Cerebellar nuclear complex (tissue), 1 donor: ENCODE measurements at places on chromosomes 7 and 10.

- no peak for DNase-seq
Observed at GRCh38 chr7:414681-415560, 104.7 kb downstream of the PDGFA start.

GRCh38 chr10:121527690-121528089 is 70.6 kb downstream of the FGFR2 start:
- DNase-seq = no peak

DNA sequence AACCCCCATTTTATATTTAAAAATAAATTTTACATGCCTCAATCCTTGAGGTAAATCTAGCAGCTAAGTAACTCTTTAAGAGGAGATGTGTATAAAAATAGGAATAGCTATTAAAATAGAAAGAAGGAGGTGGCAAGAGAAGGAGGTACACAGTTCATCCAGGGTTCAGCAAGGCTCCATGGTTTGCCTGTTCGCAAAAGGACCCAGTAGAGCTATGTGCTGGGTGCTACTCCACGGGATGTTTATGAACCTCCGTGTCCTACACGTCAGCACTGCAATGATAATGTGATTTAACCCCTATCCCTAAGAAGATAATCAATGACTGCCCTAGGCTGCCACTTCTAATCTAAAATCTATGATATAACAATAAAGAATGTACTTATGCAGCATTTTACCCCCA is 926 bp upstream of the DENND11 start:
- DNase-seq = no peak

GRCh38 chr7:110386913-110387312 is 704.0 kb upstream of the LRRN3 start:
- no peak for DNase-seq

DNA sequence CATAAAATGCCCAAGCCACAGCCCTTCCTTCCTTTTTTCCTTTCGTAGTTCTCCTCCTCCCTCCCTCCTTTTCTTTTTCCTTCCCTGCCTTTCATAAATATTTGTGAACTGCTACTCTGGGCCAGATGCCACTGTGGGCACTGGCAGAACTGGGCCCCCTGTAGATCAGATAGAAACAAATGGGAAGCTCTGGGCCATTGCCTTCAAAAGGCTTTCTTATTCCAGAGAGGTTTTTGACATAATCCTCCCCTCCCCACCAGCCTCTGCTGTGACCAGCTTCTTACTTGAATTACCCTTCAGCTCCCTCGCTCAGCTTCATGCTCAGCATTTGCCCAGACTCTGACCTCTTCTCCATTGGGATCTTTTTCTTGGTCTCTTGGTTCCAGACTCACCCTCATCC is 886.8 kb downstream of the LRMDA start:
- no peak for DNase-seq

DNA sequence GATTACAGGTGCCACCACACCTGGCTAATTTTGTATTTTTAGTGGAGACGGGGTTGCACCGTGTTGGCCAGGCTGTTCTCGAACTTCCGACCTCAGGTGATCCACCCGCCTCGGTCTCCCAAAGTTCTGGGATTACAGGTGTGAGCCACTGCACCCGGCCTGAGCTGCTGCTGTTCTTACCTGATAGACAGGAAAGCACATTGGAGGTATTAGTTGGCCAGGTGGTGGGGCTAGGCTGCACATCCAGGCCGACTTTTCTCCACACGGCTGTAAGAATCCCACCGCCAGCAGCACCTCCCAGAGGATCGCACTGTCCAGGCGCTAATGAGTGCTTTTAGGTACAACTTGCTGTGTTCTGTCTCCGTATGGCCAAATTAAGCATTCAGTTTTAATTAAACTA is 112.6 kb downstream of the WDR37 start:
- no peak for DNase-seq

DNA sequence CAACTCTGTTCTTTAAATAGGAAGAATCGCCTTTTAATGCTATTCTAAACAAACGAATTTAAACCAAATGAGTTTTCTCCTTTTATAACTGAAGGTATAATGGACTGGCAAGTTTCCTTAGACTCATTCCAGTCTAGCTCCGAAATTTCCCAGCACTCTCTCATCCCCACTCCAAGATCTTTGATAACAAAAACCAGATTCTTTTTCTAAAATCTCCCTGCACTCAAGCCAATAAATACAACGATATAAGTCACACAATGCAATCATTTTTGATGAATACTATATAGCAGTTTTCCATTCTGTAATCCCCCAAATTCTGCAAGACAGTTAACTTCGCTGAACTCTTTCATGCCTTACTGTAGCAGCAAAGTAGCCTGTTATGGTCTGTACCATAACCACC is 1.9 kb downstream of the OGA start:
- no peak for DNase-seq

GRCh38 chr7:123410273-123410904 is 124.0 kb downstream of the IQUB start:
- DNase-seq = no peak

GRCh38 chr7:154387252-154387651 is 335.1 kb downstream of the DPP6 start:
- no peak for DNase-seq

DNA sequence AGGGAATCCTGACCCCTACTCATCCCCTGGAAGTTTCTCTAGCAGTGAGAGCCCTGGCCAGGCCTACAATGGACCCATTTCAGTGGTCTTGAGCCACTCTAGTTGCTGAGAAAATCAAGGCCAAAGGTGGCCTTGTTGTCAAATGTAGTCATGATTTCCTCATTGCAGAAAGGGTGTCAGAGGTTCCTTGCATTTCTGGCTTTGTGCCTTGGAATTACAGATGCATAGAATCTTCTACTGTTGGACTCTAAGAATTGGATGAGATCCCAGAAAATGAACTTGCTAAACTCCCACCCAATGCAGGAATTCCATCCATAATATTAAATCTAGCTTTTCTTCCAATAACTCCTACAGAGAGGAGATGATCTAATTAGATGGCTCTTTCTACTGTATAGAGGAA is 12.2 kb downstream of the CPA2 start:
- no peak for DNase-seq

- DNase-seq = no peak
Observed at GRCh38 chr7:44796034-44796503, 412 bp upstream of the PPIA start.

DNA sequence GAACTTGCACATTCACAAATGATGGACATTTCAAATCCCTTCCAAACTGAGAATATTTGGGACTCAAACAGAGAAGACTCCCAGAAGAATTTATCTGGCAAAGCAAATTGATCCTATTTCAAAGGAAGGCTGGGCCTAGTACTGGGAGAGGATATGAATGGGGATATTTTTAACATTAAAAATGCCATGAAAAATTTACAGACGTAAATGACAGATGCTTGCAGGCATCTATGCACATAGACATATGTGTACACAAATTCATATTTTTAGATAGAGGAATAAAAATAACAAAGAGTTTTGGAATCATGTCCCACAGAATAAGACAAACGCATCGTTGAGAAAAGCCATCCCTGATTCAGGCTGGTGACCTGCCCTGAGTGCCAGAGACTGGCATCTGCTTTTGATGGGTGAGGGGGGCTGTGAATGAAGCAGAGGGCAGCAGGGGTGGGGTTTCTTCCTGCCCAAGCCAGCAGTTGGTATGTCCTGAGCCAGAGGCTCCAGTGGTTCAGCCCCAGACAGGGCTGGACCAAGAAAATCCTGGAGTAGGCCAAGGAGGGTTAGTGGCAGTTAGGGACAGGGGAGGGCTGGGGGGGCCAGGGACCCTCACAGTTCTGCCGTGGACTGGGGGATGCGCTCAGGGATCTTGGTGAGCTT is 138.5 kb downstream of the SLIT1 start:
- no peak for DNase-seq

- no peak for DNase-seq
Observed at GRCh38 chr7:33698692-33699128, 206.6 kb upstream of the BMPER start.

GRCh38 chr10:103429647-103430046 is 22.5 kb downstream of the CALHM2 start:
- no peak for DNase-seq

DNA sequence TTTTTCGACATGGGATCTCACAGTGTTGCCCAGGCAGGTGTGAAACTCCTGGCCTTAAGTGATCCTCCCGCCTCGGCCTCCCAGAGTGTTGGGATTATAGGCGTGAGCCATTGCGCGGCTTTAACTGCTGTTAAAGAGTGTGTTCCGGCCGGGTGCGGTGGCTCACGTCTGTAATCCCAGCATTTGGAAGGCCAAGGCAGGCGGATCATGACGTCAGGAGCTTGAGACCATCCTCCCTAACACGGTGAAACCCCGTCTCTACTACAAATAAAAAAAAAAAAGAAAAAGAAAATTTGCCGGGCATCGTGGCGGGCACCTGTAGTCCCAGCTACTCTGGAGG is 1.1 kb downstream of the RABGEF1 start:
- DNase-seq = no peak

DNA sequence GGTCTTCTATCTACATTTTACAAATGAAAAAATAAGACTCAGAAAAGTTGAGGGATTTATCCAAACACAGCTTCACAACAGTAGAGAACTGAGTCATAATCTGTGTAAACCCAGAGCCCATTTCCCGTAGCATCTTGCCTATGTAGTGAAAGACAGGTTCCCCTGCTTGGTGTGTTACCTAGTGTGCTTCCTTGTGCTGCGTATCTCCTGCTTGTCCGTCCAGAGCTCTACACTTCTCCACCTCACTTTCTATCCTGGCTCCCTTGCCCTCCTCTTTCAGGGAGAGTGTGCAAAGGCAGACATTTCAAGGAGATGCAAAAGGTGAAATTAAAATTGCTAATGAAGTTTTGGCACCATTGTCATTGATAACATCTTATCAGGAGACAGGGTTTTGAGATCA is 1.4 kb upstream of the ASNS start:
- DNase-seq = no peak

GRCh38 chr10:49744924-49745605 is 17.1 kb downstream of the OGDHL start:
- no peak for DNase-seq

DNA sequence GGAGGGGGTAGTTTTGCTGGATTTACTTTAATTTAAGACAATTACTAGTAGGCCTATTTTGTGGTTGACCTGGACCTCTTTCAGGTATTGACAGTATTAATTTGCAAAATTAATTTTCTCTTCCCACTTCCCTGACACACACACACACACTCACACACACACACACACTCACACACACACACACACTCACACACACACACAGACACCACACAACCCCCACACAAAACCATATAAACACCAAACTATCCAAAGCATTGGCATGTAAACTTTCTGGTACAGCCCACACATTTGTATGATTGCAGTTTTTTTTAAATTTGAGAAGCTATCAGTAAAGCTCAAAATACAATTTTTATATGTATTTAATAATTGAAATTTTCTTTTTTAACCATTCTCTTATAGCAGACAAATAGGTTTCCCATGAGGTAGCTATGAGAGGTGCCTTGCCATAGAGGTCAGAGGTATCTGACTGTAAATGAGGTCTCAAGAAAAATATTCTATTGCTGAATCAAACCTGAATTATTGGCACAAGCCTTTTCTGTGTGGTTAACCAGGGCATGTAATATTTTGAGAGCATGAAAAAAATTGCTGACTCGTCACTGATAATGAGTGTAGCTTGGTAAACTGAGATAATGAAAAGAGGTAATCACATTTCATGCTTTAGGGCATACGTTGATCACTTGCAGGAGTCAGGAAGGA is 306.5 kb downstream of the GATA3 start:
- DNase-seq = no peak

DNA sequence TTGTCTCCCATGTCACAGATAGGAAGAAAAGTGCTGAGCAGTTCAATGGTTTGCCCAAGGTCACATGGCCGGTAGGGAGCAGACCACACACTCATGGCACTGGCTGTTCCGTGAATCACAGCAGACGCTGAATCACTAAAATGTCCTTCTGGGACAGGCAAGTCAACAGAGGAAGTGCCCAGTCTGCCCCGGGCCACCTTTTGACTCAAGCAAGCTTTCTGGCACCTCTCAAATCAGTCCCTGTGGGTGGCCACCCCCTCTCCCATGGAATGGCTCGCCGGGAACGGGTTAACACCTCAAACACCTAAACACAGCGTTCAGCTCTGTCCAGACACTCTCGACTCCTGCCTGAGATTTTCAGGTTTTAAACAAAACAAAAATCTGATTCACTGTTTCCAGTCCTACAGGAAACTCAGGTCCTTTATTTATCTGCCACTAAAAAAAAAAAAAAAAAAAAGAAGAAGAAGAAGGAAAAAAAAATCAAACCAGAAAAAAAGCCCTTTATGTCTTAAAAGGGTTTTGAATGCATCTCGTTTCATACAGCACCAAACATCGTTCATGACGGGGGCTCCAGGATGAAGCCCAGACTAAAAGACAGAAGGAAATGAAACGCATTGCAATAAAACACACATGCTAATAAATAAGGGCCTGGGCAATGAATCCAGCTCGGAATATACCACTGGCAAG is 15.5 kb downstream of the CARD11 start:
- no peak for DNase-seq

DNA sequence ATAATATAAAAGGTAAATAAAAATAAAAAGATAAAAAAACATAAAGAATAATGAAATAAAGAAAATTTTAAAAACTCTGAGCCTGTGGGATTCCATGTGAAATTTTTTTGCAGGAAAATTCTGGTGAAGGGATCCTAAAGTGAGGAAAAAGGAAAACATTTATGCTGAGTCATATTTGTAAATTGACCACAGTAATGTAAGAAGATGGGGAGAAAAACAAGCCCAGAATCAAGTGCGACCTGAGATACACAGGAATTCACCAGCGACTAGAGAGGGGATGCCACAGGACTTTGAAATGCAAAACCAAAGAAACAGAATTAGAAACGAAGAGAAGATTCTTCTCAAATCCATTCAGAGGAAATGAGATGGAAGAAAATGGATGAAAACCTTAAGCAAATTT is 133.8 kb upstream of the PFKP start:
- no peak for DNase-seq

DNA sequence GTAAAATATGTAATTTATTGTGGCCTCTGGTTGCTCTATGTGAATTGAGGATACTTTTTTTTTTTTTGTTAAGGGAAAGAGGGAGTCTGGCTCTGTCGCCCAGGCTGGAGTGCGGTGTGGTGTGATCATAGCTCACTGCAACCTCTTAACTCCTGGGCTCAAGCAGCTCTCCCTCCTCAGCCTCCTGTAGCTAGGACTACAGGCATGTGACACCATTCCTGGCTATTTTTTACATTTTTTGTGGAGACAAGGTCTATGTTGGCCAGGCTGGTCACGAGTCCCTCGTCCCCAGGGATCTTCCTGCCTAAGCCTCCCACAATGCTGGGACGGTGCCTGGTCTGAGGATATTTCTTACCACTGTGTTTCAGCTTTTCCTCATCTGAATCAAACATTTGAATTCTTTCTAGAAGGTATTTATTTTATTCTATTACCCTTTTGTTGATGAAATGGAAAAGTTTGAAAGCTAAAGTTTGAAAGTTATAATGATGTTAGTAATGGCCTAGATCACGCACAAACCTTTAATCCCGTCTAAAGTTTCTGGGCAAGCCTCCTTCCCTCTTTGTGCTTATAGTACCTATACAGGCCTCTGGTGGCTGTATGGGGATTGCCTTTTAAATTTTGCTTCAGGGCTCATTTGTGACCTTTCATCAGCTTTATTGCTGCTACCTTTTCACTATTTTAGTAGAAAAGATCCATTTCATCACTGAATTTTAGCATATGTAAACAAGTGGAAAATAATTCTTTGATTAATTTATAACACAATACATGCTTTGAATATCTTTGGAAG is 2.0 kb downstream of the IFRD1 start:
- no peak for DNase-seq

- DNase-seq = no peak
Observed at GRCh38 chr10:54854843-54855242, 53.8 kb upstream of the PCDH15 start.
